ENCODE measurements at places on chromosomes 5 and 9.

GRCh38 chr5:34684281-34684979 is 28.3 kb downstream of the RAI14 start:
- no peak overlapping the region for H3K4me3 ChIP-seq
- H3K27ac ChIP-seq, result no peak overlapping the region
- H3K36me3 ChIP-seq, result no peaks in the 10 kb centered on the region

DNA sequence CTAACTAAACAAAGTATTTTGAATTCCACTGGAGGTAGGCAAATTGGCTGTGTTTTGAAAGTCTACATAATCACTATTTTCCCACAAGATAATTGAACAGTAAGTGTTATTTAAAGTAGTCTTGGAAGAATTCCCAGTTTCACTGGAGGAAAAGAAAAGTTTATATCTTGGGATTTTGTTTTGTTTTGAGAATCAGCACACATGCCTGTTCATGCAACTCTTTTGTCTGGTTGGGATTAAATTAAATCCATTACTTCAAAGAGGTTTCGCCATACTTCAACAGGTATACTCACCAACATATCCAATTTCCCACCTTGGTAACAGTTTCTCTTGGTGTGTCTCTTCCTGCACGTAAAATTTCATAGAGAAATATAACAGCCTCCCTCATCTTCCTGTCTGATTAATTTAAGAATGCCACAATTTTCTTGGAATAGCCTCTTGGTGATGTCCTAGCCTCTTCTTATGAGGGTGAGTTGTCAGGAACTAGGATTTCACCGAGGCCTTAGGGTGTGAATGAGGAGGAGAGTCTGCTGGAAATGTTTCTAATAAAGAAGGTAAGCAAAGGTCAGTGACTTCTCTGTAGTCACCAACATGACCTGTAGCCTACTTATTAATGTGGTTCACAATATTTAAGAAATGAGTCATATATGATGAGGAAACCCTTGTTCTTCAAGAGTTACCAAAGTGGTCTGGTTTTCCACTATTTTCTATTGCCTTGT is 48.1 kb downstream of the ITGA2 start:
- no peak overlapping the region for H3K27ac ChIP-seq
- no peak overlapping the region for H3K4me3 ChIP-seq
- peaks cover 48% of the 10 kb centered on the region for H3K4me1 ChIP-seq
- DNase-seq, result no peak

- peaks cover 15% of the 10 kb centered on the region for H3K27me3 ChIP-seq
- no peaks in the 10 kb centered on the region for H3K36me3 ChIP-seq
- no peak overlapping the region for H3K27ac ChIP-seq
- no peak for DNase-seq
- no peaks in the 10 kb centered on the region for H3K4me1 ChIP-seq
- H3K4me3 ChIP-seq, result no peak overlapping the region
Measured at GRCh38 chr5:159510282-159510681, 180.0 kb upstream of the IL12B start.

DNA sequence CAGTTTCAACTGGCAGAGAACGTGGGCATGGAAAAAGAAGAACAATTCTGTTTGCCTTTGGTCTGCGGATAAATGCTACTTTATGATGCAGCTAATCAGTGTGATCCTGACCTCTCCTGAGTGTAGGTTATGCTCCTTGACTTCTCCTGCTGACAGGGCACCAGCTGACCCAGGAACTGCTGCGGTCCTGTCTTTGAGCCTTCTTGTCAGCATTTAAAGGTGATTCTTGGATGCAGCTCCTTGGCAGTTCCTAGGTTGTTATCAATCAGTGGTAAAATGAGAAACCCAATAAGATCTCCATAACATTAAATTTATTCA is 150.3 kb upstream of the FGF10 start:
- DNase-seq, result no peak
- H3K27ac ChIP-seq, result no peak overlapping the region
- H3K36me3 ChIP-seq, result no peaks in the 10 kb centered on the region
- H3K4me1 ChIP-seq, result no peaks in the 10 kb centered on the region
- H3K4me3 ChIP-seq, result no peak overlapping the region

DNA sequence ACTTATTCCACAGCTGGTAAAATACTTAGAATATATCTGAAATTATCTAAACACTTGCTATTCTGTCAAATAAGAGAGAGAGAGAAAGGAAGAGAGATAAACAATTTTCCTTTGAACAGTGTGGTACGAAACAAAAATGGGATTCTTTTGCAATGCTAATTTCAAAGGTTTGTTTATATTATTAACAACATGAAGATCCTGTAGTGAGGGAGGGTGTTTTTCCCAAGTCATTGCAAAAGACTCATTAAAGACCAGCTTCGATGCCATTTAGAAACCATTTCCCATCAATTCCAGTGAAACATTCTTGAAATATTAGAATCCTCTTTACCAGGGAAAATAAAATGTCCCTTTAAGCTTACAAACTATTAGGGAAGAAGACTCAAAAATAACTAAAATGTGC is 505.4 kb downstream of the SEMA5A start:
- H3K27ac ChIP-seq, result no peak overlapping the region
- H3K4me1 ChIP-seq, result no peaks in the 10 kb centered on the region
- no peaks in the 10 kb centered on the region for H3K27me3 ChIP-seq
- no peak for DNase-seq
- no peak overlapping the region for H3K4me3 ChIP-seq

DNA sequence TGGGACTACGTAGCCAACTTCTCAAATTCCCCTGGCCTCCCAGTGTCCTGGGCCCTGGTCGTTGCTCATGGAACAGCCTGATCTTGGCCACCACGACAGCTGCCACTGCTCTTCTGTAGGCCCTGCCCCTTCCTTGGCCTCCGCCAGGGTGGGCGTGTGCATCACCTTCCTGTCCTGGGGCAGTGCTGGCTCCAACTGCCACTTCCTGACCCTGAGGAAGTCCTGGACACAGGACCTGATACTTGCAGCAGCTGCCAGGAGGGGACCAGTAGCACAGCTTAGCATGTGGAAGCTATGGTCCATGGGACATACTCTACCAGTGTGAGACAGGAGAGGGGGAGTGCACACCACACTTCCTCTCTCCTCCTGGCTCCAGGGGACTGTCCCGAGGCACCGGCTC is 145.2 kb downstream of the TENT4A start:
- no peak overlapping the region for H3K4me3 ChIP-seq
- H3K27ac ChIP-seq, result no peak overlapping the region
- peaks cover 4% of the 10 kb centered on the region for H3K36me3 ChIP-seq
- H3K27me3 ChIP-seq, result no peaks in the 10 kb centered on the region
- no peaks in the 10 kb centered on the region for H3K4me1 ChIP-seq

DNA sequence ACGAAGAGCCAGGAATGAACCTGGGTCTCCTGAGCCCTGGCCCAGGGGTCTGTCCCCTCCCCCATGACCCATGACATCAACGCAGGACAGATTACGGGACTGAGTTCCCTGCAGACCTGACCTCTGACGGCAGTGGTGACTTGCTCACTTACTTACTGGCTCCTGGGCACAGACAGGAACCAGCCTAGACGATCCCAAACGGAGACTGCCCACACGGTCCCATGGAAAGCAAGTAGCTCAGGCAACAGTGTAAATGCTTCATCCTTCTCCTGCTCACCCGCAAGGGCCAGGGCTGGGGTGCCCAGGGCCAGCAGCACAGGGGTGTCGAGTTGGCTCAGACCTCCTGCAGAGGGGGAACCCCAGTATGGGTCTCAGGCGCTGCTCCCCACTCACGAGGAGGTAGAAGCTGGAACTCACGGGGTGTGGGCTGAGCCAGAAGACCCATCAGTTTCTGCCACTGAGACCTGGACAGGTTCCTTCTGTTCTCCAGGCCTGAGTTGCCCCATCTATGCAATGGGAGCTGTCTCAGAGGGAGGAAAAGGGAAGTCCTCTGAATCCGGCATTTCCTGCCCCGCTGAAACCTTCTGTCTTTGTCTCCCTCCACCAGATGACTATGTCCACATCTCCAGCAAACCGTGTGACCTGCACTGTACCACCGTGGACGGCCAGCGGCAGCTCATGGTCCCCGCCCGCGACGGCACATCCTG is 5.6 kb downstream of the ADAMTSL2 start:
- H3K4me1 ChIP-seq, result peaks cover 5% of the 10 kb centered on the region
- no peak overlapping the region for H3K27ac ChIP-seq
- no peaks in the 10 kb centered on the region for H3K36me3 ChIP-seq

- peak within 1 kb of the TSS; percentile 99 for H3K4me3 ChIP-seq
- H3K27ac ChIP-seq, result peak within 1 kb of the TSS; percentile 99
- peak; percentile 92 for DNase-seq
- peaks cover 44% of the 10 kb centered on the region for H3K4me1 ChIP-seq
- H3K36me3 ChIP-seq, result peaks cover 3% of the 10 kb centered on the region
Measured at GRCh38 chr9:122264360-122265148, at the start of the genes MRRF and RBM18. MRRF (plus strand) TSS chr9:122264882; CDS start chr9:122270892, 6,010 bp downstream. RBM18 (minus strand) TSS chr9:122264840; CDS start chr9:122261492, 3,348 bp downstream.

DNA sequence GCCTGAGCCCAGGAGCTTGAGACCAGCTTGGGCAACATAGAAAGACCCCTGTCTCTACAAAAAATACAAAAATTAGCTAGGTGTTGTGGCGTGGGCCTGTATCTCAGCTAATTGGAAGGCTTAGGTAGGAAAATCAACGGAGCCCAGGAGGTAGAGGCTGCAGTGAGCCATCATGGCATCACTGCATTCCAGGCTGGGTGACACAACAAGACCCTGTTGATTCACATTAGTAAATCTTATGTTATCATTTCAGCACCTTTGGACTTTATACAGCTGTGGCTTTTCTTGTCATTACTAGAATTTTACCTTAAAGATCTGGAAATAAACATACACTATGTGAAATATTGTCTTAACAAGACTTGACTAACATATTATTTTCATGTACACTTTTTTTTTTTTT is 185.0 kb downstream of the ZNF608 start:
- H3K36me3 ChIP-seq, result no peaks in the 10 kb centered on the region
- no peak for DNase-seq
- H3K4me3 ChIP-seq, result no peak overlapping the region
- no peaks in the 10 kb centered on the region for H3K4me1 ChIP-seq

- H3K36me3 ChIP-seq, result no peaks in the 10 kb centered on the region
- H3K4me3 ChIP-seq, result no peak overlapping the region
- H3K27ac ChIP-seq, result no peak overlapping the region
Measured at GRCh38 chr5:115657125-115657880, 31.5 kb upstream of the TMED7 start.

- no peaks in the 10 kb centered on the region for H3K4me1 ChIP-seq
- no peak for DNase-seq
- H3K27me3 ChIP-seq, result no peaks in the 10 kb centered on the region
- H3K4me3 ChIP-seq, result no peak overlapping the region
Measured at GRCh38 chr5:146273109-146273508, 65.5 kb upstream of the POU4F3 start.

DNA sequence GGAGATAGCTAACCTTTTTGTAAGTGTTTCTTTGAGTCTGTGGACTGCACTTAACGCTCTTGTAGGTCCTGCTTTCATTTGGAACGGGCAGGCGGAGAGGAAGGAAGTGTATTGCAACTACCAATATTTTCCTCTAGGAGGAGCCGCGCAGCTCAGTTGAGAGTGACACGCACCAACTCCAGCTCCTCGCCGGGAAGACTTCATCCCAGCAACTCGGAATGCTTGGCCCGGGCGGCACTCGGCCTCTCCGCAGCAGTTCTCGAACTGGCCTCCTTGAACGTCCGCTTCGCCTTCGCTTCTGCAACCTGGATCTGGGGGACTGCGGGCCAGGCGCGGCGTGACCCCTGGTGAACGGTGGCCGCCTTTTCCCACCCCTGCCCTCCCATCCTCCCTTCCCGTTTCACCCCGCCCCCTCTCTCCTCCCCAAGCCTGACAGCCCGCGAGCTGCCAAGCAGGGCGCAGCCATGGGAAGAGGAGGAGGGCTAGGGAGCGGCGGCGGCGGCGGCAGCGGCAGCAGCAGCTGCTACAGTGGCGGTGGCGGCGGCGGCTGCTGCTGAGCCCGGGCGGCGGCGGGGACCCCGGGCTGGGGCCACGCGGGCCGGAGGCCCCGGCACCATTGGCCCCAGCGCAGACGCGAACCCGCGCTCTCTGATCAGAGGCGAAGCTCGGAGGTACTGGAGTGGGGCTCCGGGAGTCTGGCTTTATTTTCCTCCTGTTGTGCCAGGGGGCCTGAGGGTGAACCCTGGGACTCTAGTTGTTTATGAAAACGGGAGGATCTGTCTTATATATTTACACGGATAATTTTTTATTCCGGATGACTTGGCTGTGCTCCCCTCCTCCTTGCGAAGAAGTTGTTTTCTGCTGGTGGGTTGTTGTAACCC is at the start of gene GHR:
Gene GHR, plus strand, starts transcription at position 155 of the 881 bp plus-strand sequence. CDS start 142,436 bp downstream, outside the sequence.
- no peak within 1 kb of the TSS for H3K4me3 ChIP-seq
- no peaks in the 10 kb centered on the region for H3K36me3 ChIP-seq
- H3K27ac ChIP-seq, result no peak within 1 kb of the TSS
- DNase-seq, result peak; percentile 16
- peaks cover 11% of the 10 kb centered on the region for H3K27me3 ChIP-seq
- H3K4me1 ChIP-seq, result no peaks in the 10 kb centered on the region

GRCh38 chr9:104417296-104417695 is 86.8 kb upstream of the OR13F1 start:
- no peaks in the 10 kb centered on the region for H3K36me3 ChIP-seq
- no peaks in the 10 kb centered on the region for H3K4me1 ChIP-seq
- no peaks in the 10 kb centered on the region for H3K27me3 ChIP-seq
- no peak for DNase-seq

GRCh38 chr9:69155341-69156030 is 18.6 kb upstream of the TJP2 start:
- H3K36me3 ChIP-seq, result no peaks in the 10 kb centered on the region
- no peak overlapping the region for H3K27ac ChIP-seq
- no peaks in the 10 kb centered on the region for H3K27me3 ChIP-seq
- DNase-seq, result no peak
- no peak overlapping the region for H3K4me3 ChIP-seq

GRCh38 chr5:178114325-178115135 is 1.2 kb downstream of the N4BP3 start:
- H3K27me3 ChIP-seq, result no peaks in the 10 kb centered on the region
- no peak overlapping the region for H3K27ac ChIP-seq
- peaks cover 31% of the 10 kb centered on the region for H3K4me1 ChIP-seq
- H3K4me3 ChIP-seq, result peak overlapping the region; percentile 99
- DNase-seq, result peak; percentile 55

DNA sequence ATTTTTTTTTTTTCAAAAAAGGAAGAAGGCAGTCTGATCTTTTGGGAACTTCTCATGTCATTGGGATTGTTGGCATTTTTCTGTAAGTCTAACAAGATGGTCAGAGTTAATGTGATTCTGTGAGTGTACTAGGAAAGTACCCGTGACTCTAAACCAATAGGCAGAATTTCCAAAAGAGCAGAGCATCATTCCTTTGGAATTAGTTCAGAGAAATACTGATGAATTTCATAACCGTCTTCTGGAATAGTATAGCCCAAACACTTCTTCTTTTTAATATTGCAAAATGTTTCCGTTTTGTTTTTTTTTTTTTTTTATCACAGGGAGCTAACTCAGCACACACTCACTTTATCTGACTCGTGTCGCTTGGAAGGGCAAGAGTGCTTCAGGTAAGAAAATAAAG is 407.4 kb downstream of the DTWD2 start:
- H3K27ac ChIP-seq, result no peak overlapping the region
- H3K4me1 ChIP-seq, result no peaks in the 10 kb centered on the region
- H3K27me3 ChIP-seq, result no peaks in the 10 kb centered on the region
- no peak overlapping the region for H3K4me3 ChIP-seq
- DNase-seq, result no peak

DNA sequence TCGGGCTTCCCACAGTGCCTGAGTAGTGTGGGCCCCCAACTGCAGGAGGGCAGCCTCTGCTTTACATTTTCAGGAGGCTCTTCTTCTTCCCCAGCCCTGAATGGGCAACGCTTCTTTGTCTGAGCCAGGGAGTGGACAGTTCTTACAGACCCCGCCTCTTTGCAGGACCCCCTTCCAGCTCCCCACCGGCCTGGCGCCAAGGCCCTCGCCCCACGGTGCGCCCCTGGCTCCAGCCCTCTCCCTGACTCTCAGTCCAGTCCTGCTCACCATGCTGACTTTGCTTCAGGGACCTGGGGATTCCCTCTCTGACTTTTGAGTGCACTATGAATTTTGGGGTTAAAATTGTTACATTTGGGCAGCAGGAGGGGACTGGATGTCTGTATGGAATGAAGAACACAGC is 123.8 kb downstream of the HSD17B3 start:
- no peak overlapping the region for H3K4me3 ChIP-seq
- DNase-seq, result no peak
- H3K4me1 ChIP-seq, result no peaks in the 10 kb centered on the region
- H3K27me3 ChIP-seq, result peaks cover 60% of the 10 kb centered on the region
- H3K27ac ChIP-seq, result no peak overlapping the region
